ENCODE measurements at places on chromosomes 13 and 19.
A peak's percentile ranks its signal among the peaks of the same experiment; 100 is the strongest.

GRCh38 chr13:99287551-99287950 is 19.6 kb downstream of the GPR183 start:
- DNase-seq: no peak

- DNase-seq: no peak
Observed at GRCh38 chr13:21796775-21797514, 126.1 kb downstream of the FGF9 start.

GRCh38 chr13:113053376-113053775 is 52.2 kb upstream of the F7 start:
- DNase-seq: no peak

GRCh38 chr13:41651413-41652058 is 194.2 kb downstream of the RGCC start:
- no peak for DNase-seq

- no peak for DNase-seq
Observed at GRCh38 chr19:54684527-54684926, 21.7 kb downstream of the LILRB4 start.

GRCh38 chr19:31436121-31436776 is 87.0 kb upstream of the TSHZ3 start:
- no peak for DNase-seq

DNA sequence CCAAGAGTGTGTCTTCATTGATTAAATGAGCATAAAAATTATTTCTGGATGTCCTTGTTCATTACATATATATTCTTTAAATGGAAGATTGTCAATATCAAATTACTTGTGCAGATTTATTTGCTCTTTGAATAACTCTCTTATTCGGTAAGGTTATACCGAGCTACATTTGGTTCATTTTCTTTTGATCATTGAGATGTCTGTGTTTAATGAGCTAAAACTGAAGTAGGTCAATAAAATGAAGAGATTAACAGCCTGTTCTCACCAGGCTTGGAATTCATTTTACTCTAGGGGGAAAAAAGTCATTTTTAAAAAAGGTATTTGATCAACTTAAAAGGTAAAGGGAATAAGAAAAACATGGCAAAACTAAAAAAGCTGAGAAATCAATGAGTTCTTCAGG is 10.6 kb downstream of the GPC5 start:
- no peak for DNase-seq

GRCh38 chr19:18279266-18279515 is 2.2 kb downstream of the JUND start:
- DNase-seq: no peak

DNA sequence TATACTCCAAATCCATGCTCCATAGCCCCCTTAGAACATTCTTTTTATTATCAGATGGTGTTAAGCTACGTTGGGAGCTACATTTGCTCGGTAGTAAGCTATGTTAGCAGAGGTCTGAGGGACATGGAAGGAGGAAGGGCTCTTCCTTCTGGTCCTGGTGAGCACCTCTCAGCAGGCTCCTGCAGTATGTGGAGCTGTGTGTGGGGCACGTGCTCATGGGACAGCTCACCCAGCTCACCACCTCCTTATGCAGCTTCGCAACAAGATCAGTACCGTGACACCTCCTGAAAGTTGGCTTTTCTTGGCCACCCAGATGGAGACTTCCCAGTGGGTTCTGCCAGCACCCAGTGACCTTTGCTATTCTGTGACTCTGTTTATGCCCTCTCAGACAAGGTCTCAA is 400.5 kb upstream of the SLC10A2 start:
- no peak for DNase-seq

GRCh38 chr13:28739376-28739775 is 20.6 kb upstream of the SLC46A3 start:
- DNase-seq: no peak

DNA sequence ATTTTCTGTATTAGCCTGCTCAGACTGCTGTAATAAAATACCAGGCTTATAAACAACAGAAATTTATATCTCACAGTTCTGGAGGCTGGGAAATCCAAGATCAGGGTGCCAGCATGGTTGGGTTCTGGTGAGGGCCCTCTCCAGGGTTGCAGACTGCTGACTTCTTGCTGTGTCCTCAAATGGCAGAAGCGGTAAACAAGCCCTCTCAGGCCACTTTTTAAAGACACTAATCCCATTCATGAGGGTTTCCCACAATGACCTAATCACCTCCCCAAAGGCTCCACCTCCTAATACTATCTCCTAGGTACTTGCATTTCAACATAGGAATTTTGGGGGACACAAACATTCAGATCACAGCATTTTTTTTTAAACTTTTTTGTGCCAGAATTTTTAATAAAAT is 159.3 kb downstream of the PDS5B start:
- DNase-seq: no peak

- no peak for DNase-seq
Observed at GRCh38 chr19:52599241-52599640, 29.2 kb downstream of the ZNF701 start.

DNA sequence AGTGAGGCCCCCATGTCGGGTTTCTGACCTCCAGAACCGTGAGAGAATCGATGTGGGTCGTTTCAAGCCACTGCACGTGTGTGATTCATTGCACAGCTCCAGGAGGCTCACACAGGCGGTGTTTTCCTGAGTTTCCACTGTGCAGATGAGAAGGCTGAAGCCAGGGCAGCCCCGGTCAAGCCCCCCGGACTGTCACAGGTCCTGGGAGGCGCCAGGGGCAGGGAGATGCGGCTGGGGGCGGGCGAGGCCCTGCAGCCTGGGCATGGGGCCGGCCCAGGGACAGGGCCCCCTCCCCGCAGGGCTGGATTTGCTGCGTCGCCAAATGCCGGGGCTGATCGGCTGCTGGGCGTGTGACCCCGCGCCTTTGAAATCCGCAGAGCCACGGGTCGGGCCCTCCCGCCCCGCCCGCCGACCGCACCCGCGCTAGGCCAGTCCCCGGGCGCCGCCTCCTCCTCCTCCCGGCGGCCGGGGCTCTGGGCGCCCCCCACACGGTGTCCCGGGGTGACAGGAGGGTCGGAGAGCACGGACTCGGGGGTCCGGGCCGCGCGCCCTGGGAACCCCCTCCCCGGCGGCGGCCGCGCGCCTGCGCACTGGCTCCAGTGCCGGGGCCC is 9.9 kb upstream of the MKNK2 start:
- peak; percentile 74 for DNase-seq

DNA sequence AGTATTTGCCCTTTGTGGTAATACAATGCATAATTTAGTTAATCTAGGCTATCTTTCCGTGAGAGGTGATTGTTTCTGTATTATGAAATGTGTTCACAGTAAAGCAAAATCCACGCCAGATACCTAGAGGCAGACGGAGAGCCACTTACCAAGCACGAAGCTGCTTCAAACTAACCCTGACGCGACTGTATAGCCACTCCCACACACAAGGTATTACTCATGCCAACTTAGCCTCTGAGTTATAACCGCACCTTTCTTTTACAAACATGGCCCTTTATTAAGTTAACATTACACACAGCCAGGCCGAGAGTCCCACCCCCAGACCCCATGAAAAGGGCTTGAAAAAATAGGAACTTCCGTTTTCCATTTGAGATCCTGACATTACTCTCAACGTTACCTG is 185.7 kb downstream of the ABCC4 start:
- no peak for DNase-seq

DNA sequence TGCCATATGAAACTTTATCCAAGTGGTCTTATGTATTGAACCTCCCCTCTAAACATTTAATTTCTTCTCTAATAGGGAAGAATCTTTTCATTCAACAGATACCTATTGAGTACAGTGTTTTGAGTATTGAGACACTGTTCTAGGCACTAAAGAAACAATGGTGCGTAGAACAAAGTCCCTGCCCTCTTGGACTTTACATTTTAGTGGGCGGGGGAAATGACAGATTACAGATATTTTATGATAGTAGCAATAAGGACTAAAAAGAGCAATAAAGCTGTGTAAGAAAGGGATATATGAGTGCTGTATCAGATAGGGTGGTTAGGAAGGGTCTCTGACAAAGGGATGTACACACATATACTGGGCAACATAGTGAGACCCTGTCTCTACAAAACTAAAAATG is 5.4 kb downstream of the NUDT15 start:
- DNase-seq: no peak

- DNase-seq: no peak
Observed at GRCh38 chr19:12792853-12793289, 1.6 kb downstream of the JUNB start.

DNA sequence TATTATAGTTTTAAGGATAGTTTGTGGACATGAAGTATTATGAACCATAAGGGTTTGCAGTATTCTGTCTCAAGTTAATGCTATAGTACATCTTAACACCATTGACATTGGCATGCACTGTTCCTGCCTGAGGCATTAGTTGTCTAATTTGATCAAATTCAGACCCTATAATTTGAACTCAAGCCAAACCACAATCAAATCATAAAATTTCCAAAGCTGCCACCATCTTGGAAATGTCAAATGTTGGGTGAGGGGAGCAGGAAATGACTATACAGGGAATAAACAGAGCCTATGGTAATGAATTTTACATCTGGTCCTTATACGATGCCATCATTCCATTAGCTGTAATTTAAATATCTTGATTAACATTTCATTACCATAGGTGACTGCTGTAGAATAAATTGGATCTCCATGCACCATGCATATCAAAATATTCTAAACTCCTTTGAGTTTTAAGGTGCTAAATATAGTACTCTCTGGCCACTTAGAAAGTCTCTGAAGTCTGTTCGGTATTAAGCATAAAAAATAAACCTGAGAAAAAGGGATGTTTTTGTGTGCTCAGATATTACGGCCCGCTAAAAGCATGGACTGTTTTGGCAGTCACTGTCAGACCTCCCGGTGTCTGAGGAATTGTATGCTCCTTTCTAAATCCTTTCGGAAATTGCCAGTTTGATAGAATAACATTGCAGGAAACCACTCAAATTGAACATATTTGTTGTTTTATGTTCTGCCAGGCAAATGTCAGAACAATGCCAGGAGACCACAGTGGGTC is 257.7 kb downstream of the SPRY2 start:
- no peak for DNase-seq

DNA sequence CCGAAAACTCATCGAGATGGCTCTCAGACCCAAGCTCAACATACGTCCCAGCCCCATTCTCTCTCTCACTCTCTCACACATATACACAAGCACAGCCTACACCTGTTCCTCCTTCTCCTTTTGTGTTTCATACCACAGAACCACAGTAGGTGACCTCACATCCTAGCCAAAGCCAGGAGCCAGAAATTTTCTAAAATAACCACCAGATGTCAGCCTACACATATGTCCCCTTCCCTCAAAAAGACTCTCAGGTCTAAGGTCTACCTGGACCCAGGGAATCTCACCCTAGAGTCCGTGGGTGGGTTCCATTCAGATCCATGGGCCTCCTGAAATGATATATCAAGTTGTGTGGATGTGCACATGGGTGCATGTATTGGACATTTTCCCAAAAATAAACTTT is 104.2 kb upstream of the IPO5 start:
- no peak for DNase-seq

GRCh38 chr13:78139765-78140164 is 221.1 kb upstream of the EDNRB start:
- DNase-seq: no peak

GRCh38 chr19:58305932-58306323 is 751 bp downstream of the ERVK3-1 start:
- no peak for DNase-seq

DNA sequence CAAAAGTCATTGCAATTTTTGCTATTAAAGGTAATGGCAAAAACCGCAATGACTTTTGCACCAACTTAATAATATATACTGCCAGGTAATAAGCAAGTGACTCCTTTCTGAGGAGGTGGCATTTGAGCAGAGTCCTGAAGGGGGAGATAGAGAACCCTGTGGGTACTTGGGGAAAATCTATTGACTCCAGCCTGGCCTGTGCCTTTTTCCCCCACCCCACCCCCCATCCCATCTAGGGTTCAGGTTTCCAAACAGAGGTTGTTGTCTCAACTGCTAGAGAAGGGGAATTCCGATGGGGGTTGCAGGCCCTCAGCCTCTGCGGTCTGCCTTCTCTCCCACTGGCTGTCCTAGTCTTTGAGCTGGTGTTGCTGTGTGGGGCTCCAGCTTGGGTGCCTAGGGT is 11.5 kb downstream of the S1PR2 start:
- no peak for DNase-seq

GRCh38 chr19:52963247-52963618 is 552 bp upstream of the ZNF816 start:
- DNase-seq: no peak

GRCh38 chr19:52567921-52568320 is 2.2 kb upstream of the ZNF701 start:
- DNase-seq: no peak

- no peak for DNase-seq
Observed at GRCh38 chr13:101026736-101027398, 352.3 kb upstream of the TMTC4 start.

DNA sequence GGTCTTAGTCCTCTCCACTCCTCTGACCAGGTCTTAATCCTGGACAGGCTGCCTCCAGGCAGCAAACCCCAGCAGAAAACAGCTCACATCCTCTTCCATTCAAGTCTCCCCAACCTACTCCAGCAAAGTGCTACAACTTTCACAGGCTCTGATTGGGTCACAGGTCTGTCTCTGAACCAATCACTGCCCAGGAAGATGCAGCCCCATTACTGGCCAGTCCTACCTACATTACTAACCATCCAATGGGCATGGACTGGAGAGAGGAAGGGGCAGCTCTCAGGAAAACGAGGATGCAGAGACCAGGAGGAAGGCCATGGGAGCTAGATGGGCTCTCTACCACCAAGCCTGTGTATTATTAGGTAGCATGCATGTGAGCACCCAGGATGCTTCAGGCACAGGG is 12.2 kb downstream of the MED26 start:
- no peak for DNase-seq

DNA sequence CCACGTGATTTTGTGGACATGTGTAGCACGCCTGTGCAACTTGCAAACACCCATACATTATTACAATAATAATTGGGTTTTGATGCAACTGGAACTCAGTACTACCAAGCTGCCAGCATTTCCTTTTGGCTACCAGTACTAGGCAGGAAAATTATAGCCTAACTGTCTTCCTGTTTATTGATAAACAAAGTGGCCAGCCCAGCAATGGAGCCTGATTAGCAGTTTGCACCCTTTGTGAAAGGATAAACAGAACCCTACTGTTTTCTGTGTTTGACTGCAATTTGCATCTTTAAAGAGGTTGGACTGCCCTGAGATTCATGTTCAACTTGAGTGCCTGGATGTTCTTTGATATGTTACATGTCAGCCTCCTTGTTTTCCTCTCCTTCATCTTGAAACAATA is 173.9 kb downstream of the ZIC5 start:
- no peak for DNase-seq

DNA sequence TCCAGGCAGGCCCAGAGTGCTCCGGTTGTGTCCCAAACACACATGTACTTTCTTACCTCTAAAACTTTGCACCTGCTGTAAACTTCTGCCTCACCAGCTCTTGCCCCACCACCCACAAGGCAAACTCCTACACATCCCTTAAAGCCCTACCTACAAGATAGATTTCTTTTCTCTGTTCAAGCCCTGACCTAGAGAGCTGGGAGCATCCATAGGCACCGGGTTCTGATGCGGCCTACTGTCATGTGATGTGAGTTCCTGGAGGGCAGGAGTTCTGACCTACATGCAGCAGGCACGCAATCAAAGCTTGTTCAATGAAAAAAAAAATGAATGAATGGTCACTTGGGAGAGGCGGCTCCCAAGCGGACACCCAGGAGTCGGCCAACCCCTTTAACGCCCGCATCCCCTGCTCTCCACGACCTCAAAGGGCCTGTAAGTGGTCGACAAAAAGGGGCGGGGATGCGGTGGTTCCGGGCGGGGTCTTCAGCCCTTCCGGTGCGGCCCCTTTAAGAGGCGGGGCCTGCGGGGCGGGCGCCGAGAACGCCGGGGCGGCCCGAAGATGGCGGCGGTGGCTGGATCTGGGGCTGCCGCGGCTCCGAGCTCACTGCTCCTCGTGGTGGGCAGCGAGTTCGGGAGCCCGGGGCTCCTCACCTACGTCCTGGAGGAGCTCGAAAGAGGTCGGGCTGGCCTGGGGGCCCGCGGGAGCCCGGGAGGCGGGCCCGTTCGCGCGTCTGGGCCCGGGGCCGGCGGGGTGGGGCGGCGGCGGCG is at the start of gene MAP1S:
Gene MAP1S (plus strand): TSS at position 534 of the 765 bp plus-strand sequence. CDS start 23 bp downstream, at position 557.
- no peak for DNase-seq

All from occipital lobe (tissue), 3 donors.